Thymus (tissue), 14 donors: ENCODE measurements at places on chromosomes 11 and 22.

GRCh38 chr11:117824571-117825537 is at the start of gene FXYD2:
FXYD2 (minus strand) TSS chr11:117824744; CDS start chr11:117824678, 66 bp downstream.
- DNase-seq = no peak

DNA sequence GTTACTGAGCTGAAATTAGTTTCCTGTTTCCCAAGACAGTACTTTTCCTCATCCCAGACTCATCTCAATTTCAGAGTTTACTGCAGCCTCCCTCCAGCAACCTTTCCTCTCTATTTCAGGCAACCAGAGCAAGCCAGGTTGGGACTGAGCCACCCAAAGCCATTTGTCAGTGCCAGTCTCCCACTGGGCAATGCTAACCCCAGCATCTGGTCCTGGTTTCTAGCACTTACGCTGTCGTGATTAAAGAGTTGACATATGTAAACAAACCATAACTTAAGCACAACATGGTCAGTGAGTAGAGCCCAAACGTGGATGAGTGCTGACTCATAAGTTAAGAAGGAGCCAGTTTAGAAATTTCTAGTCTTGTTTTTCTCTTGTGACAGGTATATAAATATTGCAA is 119.6 kb upstream of the BLID start:
- no peak for DNase-seq

- DNase-seq = no peak
Observed at GRCh38 chr11:115317277-115318185, 186.7 kb downstream of the CADM1 start.

DNA sequence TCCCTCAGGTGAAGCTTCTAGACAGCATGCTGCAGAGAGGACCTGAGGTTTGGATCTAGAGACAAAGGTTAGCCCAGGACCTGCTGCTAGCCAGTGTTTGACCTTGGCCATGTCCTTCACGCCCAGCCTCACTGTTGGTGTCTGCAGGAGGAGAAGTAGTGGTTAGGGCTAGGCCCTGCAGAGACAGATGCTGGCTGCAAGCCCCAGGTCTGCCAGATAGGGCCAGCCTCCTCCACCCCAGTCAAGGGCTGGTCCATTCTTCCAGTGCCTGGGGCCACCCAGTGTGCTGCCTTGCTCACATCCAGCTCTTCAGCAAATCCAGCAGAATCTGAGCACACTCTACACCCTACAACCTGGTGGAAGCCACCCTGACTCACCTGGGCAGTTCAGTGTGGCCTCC is 21.5 kb upstream of the MIEF1 start:
- no peak for DNase-seq

GRCh38 chr22:41619979-41620588 is 759 bp downstream of the DESI1 start:
- DNase-seq = no peak

GRCh38 chr11:132873841-132874240 is 658.5 kb downstream of the OPCML start:
- no peak for DNase-seq

DNA sequence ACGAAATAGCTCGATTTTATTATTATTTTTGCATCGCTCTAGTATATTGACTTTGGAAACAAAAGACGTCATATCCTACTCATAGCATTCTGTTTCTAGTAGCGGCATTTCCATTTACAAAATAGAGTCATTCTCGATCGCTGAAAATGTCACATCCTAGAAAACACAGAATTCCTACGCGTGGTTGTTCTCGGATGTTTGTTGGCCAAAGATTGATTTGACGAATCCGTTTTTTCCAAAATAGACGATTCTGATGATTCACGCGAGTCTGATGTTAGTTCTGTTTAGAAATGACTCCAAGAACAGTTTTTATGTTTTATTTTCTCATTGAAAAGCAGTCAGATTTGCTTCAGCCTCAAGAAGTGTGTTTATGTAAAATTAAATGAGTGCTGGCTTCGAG is 47.6 kb downstream of the SMIM38 start:
- no peak for DNase-seq

DNA sequence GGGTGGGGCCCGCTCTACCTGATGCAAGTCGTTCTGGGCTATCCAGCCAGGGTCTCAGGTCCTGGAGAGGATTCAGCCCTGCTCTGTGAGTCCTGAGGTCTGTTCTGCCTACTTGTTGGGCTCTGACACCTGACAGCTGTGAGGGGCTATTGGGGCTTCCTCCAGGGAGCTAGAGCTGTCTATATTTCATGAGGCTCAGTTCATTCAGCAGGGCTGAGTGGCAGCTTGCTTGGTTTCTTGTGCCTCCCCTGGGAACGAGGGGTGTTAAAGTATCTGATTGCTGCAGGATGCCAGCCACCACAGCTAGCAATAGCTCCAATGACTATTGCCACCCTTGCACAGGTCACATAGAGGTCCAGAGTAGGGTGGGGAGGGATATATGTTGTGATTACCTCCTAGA is 26.7 kb downstream of the INSC start:
- no peak for DNase-seq

GRCh38 chr22:50465066-50465930 is 9.5 kb downstream of the SBF1 start:
- DNase-seq = no peak

GRCh38 chr11:118636569-118637290 is 29.3 kb downstream of the PHLDB1 start:
- no peak for DNase-seq

DNA sequence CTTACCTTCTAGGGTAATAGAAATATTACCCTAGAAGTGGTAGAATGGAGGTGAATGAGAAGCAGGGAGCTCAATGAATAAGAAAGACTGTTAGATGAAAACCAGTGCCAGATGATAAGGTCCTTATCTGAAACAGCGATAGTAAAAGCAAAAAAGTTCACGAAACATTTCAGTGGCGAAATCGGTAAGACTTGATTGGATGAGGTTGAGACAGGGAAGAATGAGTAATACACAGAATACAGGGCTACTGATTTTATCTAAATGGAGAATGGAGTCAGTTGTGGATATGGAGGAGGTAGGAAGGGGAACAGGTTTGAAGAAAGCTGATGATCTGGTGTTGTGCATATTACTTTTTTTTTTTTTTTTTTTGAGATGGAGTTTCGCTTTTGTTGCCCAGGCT is 96.5 kb downstream of the GALNT18 start:
- DNase-seq = no peak

GRCh38 chr11:65501472-65502273 is 2.8 kb downstream of the MALAT1 start:
- peak; percentile 40 for DNase-seq

DNA sequence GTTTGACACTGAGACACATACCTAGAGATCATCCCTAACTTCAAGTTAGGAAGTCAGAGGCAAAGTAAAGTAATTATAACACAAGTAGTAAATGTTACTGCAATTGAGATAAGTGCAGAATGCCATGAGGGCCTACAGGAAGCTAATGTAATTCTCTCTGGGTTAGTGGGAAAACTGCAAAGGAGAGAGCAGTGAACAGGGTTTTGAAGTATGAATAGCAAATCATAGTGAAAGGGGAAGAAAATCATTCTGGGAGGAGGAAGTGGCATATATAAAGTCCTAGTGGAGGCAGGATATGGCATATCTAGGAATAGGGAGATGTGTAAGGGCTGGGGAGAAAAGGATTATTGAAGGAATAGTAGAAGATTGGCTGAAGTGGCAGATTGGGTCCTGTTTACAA is 27.9 kb downstream of the RNF169 start:
- DNase-seq = no peak

- DNase-seq = no peak
Observed at GRCh38 chr11:121412711-121413415, 39.3 kb upstream of the SORL1 start.
